Activated CD4-positive, alpha-beta T cell treated with anti-CD3 and anti-CD28 coated beads for 36 hours (primary cell): ENCODE measurements at places on chromosomes 2 and 18. TPM values are rescaled to one million over a fixed set of nuclear protein-coding genes. Genes with fewer than 3 reads are reported as not detected.

KLHL29 gene
- total RNA-seq: 1.7 TPM

CTLA4 gene
- 121 TPM for total RNA-seq

SP140L gene
- 43.4 TPM for total RNA-seq

CRYGB gene
- not detected for total RNA-seq

TLX2 gene
- 0.18 TPM for total RNA-seq

TMEM198 gene
- 2.4 TPM for total RNA-seq

CCDC85A gene
- not detected for total RNA-seq

TLK1 gene
- total RNA-seq: 83.7 TPM

INHBB gene
- total RNA-seq: not detected

LBX2 gene
- not detected for total RNA-seq

SERPINB2 gene
- total RNA-seq: not detected

MRPL33 gene
- 68.0 TPM for total RNA-seq

SFXN5 gene
- 6.2 TPM for total RNA-seq

PLGLB1 gene
- total RNA-seq: 1.1 TPM

CYS1 gene
- not detected for total RNA-seq

VSNL1 gene
- total RNA-seq: not detected

BCS1L gene
- total RNA-seq: 74.3 TPM

PMAIP1 gene
- total RNA-seq: 97.2 TPM

RAPGEF4 gene
- total RNA-seq: 0.28 TPM

COLEC11 gene
- total RNA-seq: 0.18 TPM

SATB2 gene
- 0.07 TPM for total RNA-seq

SCYGR4 gene
- total RNA-seq: not detected

ATG16L1 gene
- total RNA-seq: 24.6 TPM

ERBB4 gene
- not detected for total RNA-seq

TMEM169 gene
- 1.6 TPM for total RNA-seq

SFTPB gene
- total RNA-seq: not detected

IL1RN gene
- 4.6 TPM for total RNA-seq

RSAD2 gene
- 10.2 TPM for total RNA-seq

CBLN2 gene
- not detected for total RNA-seq

DPYSL5 gene
- total RNA-seq: 0.07 TPM

RFX8 gene
- 0.30 TPM for total RNA-seq

B4GALT6 gene
- 6.5 TPM for total RNA-seq

PCARE gene
- not detected for total RNA-seq

BARD1 gene
- 30.7 TPM for total RNA-seq

CEBPZOS gene
- 49.8 TPM for total RNA-seq
